Epithelial cell of umbilical artery (primary cell): ENCODE measurements at places on chromosomes 4 and X. TPM values are rescaled to one million over a fixed set of nuclear protein-coding genes. Genes with fewer than 3 reads are reported as not detected.

Gene KLB
- not detected in 2 replicates for total RNA-seq

Gene MGARP
- total RNA-seq: 9.1 and 59.3 TPM in 2 replicates

Gene SSX2
- total RNA-seq: not detected in 2 replicates

Gene RPL10
- total RNA-seq: 1,669 and 5,428 TPM in 2 replicates

Gene TMPRSS11A
- total RNA-seq: not detected in 2 replicates

Gene ZAR1
- not detected in 2 replicates for total RNA-seq

Gene TCEAL6
- total RNA-seq: not detected in 2 replicates

Gene TENM3
- total RNA-seq: 17.2 and 18.7 TPM in 2 replicates

Gene HGFAC
- under 0.01 and 0.91 TPM in 2 replicates for total RNA-seq

Gene MTMR8
- total RNA-seq: 0.15 and 0.65 TPM in 2 replicates

Gene CORIN
- total RNA-seq: under 0.01 TPM in 1 of 2 replicates, not detected in the other

Gene IL3RA
- 8.1 and 10.4 TPM in 2 replicates for total RNA-seq

Gene GATA1
- not detected in 2 replicates for total RNA-seq

Gene KIT
- 24.0 and 36.8 TPM in 2 replicates for total RNA-seq

Gene PPP1R3F
- total RNA-seq: 1.9 and 2.9 TPM in 2 replicates

Gene NPY1R
- total RNA-seq: under 0.01 and 0.15 TPM in 2 replicates

Gene GPRASP1
- 0.65 and 1.5 TPM in 2 replicates for total RNA-seq

Gene TMEM271
- not detected in 2 replicates for total RNA-seq

Gene ARHGAP4
- total RNA-seq: 72.1 and 92.9 TPM in 2 replicates

Gene RAB33A
- 1.2 and 1.9 TPM in 2 replicates for total RNA-seq

Gene ADH1B
- 0.65 and 1.2 TPM in 2 replicates for total RNA-seq

Gene STOX2
- under 0.01 TPM in 2 replicates for total RNA-seq

Gene SPANXN3
- total RNA-seq: not detected in 2 replicates

Gene CLIC2
- under 0.01 and 0.30 TPM in 2 replicates for total RNA-seq

Gene CITED1
- not detected in 2 replicates for total RNA-seq

Gene SHOX
- not detected in 2 replicates for total RNA-seq

Gene RBM46
- under 0.01 TPM in 1 of 2 replicates, not detected in the other for total RNA-seq

Gene SLC30A9
- total RNA-seq: 70.8 and 81.0 TPM in 2 replicates

Gene TREX2
- total RNA-seq: 0.91 and 8.8 TPM in 2 replicates

Gene TFE3
- total RNA-seq: 15.3 and 18.1 TPM in 2 replicates

Gene ARX
- not detected in 2 replicates for total RNA-seq
